ENCODE measurements at places on chromosomes 4 and X.
A peak's percentile ranks its signal among the peaks of the same experiment; 100 is the strongest.

DNA sequence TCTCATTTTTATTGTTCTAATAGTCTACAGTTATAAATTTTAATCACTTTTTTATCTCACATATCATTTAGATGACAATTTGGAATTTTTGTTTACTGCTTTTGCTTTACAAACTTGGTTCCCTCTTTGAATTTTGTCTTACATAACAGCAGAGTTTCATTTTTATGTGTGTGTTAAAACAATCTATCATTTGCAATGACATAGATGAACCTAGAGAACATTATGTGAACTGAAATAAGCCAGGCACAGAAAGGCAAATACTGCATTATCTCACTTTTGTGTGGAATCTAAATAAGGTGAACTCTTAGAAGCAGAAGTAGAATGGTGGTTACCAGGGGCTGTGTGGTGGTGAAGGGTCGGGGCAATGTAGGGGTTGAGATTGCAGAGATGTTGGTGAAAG lies 170.7 kb downstream of the GASK1B start:
- no peak for DNase-seq

- DNase-seq: no peak
Measured at GRCh38 chr4:111450867-111451266, 694.4 kb upstream of the FAM241A start.

DNA sequence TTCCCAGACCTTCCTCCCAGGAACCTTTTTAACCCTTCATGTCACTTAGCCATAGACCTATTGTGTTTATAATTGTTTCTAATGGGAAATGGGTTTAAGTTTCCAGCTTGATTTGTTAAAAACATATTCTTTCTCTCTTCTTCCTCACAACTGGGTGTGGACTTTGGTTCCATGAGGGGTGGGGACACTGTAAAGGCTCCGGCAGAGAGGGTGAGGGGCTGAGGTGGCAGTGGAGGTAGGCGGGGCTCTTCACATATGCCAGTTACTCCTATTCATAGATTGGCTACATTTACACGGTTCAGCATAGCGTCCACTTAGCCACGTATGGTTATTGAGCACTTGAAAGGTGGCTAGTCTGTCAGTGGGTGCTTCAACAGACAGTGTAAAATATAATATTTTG lies 7.8 kb downstream of the INTS6L start:
- DNase-seq: no peak

DNA sequence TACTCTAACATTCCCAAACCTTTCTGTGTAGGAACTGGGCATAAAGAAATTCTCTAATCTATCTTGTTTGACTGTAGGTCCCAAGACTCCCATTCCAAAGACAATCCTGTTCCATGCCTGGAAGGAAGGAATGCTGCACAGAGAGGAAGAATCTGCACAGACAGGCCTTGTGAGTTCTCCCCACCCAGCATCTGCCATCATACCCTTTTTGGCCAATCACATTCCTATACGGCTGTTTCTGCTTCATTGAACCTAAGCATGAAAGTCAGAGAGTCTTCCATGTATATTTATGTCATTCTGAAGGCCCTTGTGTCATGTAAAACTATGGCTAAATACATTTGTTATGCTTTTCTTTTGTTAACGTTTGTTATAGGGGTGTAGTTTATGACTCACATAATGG lies 667.7 kb upstream of the IGFBP7 start:
- DNase-seq: no peak

- DNase-seq: peak; percentile 38
Measured at GRCh38 chr4:73341454-73341853, 62.6 kb upstream of the ALB start.

- no peak for DNase-seq
Measured at GRCh38 chr4:143344774-143345173, 8.1 kb downstream of the GAB1 start.

DNA sequence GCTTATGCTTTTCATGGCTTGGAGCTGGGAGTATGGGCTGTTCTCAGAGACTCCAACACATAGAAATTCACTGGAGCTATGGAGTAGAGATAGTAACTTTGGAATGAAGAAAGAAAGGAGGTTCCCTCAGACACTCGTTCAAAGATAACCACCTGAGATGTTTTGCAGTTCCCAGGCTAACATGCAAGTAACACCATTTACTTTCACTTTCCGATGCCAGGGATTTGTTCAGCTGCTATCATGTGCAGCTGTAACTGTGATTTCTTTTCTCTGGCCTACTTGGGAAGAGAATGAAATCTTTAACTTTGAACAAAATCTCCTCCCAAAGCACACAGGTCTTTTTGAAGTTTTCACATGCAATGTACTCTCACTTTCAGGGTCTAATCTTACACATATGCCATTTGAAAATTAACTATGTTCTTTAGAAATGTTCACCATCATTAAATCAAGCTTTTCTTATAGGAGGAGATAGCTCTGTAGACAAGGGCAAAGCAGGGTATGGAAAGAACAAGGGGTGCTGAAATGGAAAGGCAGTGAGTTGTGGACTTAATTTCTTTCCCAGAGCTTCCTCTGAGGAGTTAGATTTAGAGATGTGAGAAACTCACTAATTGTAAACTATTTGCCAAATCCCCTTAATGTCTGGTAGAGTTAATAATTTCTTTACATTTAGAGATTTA lies 514.3 kb downstream of the PDHA2 start:
- no peak for DNase-seq

GRCh38 chrX:19177721-19178120 lies 55.5 kb upstream of the ADGRG2 start:
- no peak for DNase-seq

- DNase-seq: no peak
Measured at GRCh38 chr4:1271686-1272085, 18.0 kb upstream of the MAEA start.

- DNase-seq: no peak
Measured at GRCh38 chrX:84956304-84956703, 47.4 kb upstream of the APOOL start.

- no peak for DNase-seq
Measured at GRCh38 chrX:153628129-153628528, 18.9 kb upstream of the DUSP9 start.

DNA sequence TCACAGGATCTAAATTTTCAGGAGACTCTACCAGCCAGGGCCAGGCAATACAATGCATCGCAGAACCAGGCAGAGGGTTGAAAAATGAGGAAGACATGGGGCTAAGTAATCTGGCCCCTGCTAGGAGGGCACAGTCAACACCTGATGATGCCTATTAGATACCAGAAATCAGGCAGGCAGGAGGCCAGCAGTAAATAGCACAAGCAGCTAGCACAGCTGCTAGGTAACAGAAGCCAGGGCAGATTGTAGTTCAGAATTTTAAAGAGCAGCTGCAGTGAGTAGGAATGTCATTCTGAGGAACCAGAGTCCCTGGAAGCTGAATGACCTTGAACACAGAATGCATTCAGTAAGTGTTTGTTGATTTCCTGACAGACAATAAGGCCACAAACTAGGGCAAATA lies 38.8 kb upstream of the TRPC5OS start:
- DNase-seq: no peak

GRCh38 chr4:11073621-11074051 lies 355.1 kb downstream of the HS3ST1 start:
- no peak for DNase-seq

- no peak for DNase-seq
Measured at GRCh38 chr4:5776510-5776909, 65.5 kb downstream of the EVC start.

Measured in glutamatergic neuron (in vitro differentiated cells).